Epithelial cell of proximal tubule (primary cell): ENCODE measurements at places on chromosomes 3 and 15. TPM values are rescaled to one million over a fixed set of nuclear protein-coding genes. Genes with fewer than 3 reads are reported as not detected.

The GATM gene
- 4.7 and 9.9 TPM in 2 replicates for total RNA-seq

The LSAMP gene
- total RNA-seq: 0.87 and 5.1 TPM in 2 replicates

The LEKR1 gene
- 0.06 and 0.43 TPM in 2 replicates for total RNA-seq

The BLM gene
- 13.0 and 18.4 TPM in 2 replicates for total RNA-seq

The C3orf20 gene
- not detected in 2 replicates for total RNA-seq

The P3H2 gene
- total RNA-seq: 75.6 and 107 TPM in 2 replicates

The ALCAM gene
- 121 and 166 TPM in 2 replicates for total RNA-seq

The ZNF621 gene
- total RNA-seq: 5.1 and 7.0 TPM in 2 replicates

The ACVR2B gene
- total RNA-seq: 4.4 and 8.0 TPM in 2 replicates

The SCN11A gene
- not detected in 2 replicates for total RNA-seq

The ACTRT3 gene
- total RNA-seq: 2.6 and 3.8 TPM in 2 replicates

The CAPN7 gene
- total RNA-seq: 16.1 and 19.2 TPM in 2 replicates

The GLDN gene
- total RNA-seq: not detected in 2 replicates

The MASP1 gene
- total RNA-seq: not detected in 2 replicates

The TMEM207 gene
- not detected in 2 replicates for total RNA-seq

The MAN2C1 gene
- 47.5 and 104 TPM in 2 replicates for total RNA-seq

The DNAH12 gene
- total RNA-seq: not detected in 2 replicates

The GOLGA6A gene
- total RNA-seq: not detected in 2 replicates

The ZNF619 gene
- 4.9 and 5.3 TPM in 2 replicates for total RNA-seq

The VPS39 gene
- 15.9 and 29.1 TPM in 2 replicates for total RNA-seq

The FBXW12 gene
- total RNA-seq: 0.23 TPM in 1 of 2 replicates, not detected in the other
